ENCODE measurements at places on chromosomes 16 and 17.

DNA sequence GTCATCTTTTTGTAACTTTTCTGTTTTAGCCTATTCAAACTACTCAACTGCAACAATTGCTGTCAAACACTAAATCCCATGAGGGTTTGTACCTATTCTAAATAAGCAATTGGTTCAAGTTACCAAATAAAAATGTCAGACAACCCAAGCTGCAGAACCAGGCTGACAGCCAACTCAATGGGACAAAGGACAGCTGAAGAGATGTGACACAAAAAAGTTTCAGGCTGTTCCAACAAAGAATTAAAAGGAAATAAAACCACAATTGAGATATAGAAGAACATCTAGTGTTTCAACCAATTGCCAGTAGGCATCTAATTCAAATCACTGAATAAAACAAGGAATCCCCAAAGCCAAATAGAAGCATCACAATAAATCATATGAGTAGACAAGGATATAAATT lies 49.3 kb downstream of the GRB7 start:
- no peak for DNase-seq

GRCh38 chr16:29985271-29985811 lies 10.1 kb downstream of the HIRIP3 start:
- DNase-seq, result no peak

- no peak for DNase-seq
Observed at GRCh38 chr17:1041746-1042145, 44.8 kb downstream of the TIMM22 start.

- DNase-seq, result peak; percentile 32
Observed at GRCh38 chr17:71203953-71204352, 916.9 kb upstream of the SOX9 start.

- DNase-seq, result no peak
Observed at GRCh38 chr16:56298948-56299596, 107.8 kb downstream of the GNAO1 start.

DNA sequence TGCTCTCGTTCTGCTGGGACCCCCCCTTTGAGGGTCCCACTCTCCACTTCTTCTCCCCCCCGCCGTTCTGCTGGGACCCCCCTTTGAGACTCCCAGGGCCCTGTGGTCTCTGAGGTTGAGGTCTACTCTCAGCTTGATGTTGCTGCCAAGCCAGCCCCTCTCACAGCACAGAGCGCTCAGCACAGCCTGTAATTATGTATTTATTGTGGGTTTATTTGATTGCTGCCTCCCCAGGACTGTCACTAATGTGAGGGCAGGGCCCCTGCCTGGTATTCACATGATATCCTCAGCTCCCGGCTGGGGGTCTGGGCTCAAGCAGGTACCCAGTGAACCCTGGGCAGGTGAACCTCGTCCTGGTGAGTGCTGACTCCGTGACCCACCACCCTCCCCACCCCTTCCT lies 35.4 kb downstream of the ACTG1 start:
- no peak for DNase-seq

DNA sequence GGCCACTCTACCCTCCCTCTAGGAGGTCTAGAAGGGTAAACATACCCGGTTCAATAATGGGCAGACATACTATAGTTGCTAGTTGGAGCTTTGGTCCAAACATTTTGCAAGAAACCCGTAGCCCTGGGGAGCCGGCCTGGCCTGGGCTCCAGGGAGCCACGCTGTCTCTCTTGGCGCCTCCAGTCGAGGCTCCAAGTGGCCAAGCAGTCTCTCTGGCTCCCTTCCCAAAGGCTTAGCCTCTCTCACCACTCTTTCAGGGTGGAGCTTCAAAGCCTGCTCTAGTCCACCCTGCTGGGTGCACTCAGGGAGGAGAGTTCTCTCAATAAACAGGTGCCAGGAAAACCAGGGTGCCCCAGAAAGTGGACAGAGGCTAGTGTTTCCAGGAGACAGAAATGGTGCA lies 32.2 kb downstream of the RCVRN start:
- no peak for DNase-seq

- peak; percentile 47 for DNase-seq
Observed at GRCh38 chr16:14196011-14196410, 124.9 kb downstream of the MRTFB start.

- no peak for DNase-seq
Observed at GRCh38 chr16:21179983-21180365, 21.5 kb downstream of the LDAF1 start.
